NCI-H1048 (cell line): ENCODE measurements at places on chromosomes 11 and 22.
A peak's percentile ranks its signal among the peaks of the same experiment; 100 is the strongest.

DNA sequence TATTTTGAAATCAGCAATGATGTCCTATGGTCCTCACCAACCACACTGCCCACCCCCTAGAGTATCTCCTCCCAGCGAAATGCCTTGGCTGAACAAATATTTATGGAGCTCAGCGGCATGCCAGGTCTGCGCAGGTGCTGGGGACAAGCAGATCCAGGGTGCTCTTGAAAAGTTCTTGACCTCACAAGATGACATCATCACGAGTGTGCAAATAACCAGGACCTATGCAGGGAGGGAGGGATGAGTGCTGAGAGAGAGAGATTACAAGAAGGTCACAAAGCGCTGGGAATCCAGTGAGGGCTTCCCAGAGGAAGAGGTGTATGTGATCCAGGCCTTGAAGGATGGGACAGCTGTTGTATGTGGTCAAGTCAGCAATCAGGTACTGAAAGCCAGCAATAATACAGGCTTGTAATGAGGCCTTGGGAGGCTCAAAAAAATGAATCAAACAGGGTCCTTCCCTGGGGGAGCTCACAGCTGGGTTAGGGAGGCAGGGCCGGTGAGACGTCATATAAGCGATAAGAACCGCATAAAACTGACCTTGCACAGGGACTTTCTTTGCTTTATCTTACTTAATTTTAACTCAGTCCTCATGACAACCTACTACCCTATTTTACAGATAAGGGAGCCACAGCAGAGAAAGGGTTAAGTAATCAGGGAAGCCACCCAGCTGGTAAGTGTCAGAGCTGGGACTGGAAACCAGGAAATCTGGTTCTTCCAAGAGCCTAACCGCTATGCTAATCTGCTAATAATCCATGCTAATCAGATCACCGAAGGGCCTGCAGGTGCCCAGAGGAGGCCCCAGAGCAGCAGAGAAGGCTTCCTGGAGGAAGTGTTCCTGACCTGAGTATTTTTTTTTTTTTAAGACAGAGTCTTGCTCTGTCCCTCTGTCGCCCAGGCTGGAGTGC lies 8.2 kb downstream of the ARRB1 start:
- no peak for DNase-seq

DNA sequence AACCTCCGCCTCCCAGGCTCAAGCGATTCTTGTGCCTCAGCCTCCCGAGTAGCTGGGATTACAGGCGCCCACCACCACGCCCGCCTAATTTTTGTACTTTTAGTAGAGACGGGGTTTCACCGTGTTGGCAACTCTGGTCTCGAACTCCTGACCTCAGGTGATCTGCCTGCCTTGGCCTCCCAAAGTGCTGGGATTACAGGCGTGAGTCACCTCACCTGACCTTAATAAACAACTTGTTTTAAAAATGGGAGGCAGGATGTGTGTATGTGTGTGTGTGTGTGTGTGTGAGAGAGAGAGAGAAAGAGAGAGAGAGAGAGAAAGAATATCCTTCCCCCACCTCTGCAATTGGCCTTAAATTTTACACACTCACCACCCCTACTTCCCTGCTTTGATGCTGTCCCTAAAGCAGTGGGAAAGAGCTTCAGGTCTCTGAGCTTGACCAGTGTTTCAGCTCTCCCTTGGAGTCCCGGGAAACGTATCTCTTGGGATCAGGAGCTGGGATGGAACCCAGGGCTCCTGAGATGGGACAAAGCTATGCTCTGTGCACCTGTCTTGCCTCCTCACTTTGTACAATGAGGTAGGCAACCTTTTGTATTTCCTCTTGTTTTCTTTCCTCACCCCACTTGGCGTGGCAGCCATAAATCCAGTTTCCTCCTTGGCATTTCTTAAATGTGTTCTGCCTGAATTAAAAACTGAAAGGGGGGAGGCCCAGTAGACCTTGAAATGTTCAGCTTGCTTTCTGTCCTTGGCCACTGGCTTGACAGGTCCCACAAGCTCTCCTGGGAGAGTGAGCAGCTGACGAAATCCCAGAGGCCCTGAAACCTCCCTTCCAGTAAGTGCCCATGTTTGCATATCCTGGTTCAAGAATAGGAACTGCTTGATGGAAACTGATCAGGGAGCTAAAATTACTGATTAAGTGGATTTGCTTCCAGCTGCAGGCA lies 17.8 kb upstream of the XBP1 start:
- DNase-seq = no peak

GRCh38 chr11:117625237-117625636 lies 171.8 kb downstream of the DSCAML1 start:
- DNase-seq = no peak

GRCh38 chr11:69060806-69061712 lies 12.3 kb downstream of the TPCN2 start:
- DNase-seq = no peak

DNA sequence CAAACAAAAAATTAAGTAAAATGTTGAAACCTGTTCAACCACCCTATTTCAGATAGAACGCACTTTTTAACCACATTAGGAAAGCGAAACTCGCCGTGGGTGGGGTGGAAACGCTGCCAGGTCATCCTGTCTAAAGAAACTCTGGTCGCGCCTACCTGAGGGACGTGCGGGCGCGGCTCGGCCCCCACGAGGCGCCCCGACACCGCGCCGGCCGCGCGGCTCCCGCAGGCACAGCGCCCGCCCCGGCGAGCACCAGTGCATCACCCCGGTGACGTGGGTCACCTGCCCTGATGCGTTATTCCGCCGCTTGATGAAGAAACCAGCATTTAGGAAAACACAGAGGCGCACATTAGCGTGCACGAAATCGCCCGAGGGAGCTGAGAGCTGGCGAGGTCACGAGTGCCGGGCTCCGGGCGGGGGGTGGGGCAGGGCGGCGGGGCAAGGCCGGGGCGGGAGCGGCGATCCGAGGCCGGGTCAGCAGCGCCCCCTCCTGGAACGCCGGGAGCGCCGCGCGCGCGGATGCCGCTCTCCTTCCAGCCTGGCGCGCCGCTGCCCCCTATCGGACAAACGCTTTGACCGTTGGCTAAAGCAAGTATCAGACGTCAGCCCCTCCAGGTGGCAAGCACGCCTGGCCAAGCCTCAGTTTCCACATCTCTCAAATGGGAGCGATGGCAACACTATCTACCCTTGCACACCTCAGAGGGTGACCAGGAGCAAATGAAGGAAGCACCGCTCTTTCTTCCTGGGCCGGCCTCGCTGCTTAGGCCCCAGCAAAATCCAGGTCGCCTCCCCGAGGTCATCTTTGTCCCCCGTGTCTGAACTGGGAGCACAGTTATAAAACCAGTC lies 15.7 kb upstream of the SNX32 start:
- DNase-seq = peak; percentile 76

DNA sequence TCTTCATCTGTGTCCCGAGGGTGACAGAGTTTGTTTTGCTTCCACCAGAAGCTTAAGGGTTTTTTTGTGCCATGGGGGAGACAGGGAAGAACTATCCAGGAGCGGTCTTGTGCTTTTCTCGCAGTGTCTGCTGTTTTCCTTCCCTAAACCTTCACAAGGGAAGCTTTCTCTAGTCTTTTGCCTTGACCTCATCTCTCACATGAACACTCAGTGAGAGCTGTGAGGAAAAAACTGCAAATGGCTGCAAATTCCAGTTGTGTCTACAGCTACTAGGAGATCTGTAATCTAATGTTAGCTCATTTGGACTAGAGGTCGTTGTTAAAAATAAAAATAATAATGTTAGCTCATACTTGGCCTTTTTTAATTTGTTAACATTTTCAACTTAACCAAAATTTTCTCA lies 264.7 kb upstream of the SESN3 start:
- no peak for DNase-seq

DNA sequence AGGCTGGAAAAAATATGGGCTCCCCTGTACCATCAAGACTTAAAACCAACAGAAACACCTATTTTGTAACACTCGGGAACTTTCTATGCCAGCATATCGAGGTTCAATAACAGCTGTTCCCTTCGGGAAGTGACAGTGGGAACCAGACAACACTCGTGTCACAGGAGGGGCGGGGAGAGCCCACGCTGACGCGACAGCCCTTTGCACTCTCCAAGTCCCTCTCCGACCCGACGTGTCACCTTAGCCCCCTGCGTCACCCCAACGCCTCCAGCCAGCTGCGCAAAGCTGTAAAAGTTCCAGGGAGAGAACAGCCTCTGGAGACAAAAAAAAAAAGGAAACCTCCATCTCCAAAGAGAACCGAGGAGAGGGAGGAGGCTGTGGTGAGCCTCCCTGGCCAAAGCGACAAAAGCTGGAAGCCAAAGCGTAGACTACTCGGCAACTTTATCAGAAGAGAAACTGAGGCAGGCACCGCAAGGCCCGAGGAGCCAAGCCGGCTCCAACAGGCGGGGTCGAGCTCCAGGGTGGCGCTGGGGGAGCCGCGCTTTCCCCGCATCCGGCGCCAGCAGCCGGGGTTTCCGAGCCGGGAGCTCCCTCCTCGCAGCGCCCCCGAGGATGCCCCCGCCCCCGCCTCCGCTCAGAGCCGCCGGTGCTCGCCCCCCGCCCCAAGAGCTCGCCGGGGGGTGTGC lies 751 bp downstream of the ARFGAP3 start:
- DNase-seq = no peak

- no peak for DNase-seq
Observed at GRCh38 chr11:57394203-57394965, 3.9 kb upstream of the PRG2 start.

DNA sequence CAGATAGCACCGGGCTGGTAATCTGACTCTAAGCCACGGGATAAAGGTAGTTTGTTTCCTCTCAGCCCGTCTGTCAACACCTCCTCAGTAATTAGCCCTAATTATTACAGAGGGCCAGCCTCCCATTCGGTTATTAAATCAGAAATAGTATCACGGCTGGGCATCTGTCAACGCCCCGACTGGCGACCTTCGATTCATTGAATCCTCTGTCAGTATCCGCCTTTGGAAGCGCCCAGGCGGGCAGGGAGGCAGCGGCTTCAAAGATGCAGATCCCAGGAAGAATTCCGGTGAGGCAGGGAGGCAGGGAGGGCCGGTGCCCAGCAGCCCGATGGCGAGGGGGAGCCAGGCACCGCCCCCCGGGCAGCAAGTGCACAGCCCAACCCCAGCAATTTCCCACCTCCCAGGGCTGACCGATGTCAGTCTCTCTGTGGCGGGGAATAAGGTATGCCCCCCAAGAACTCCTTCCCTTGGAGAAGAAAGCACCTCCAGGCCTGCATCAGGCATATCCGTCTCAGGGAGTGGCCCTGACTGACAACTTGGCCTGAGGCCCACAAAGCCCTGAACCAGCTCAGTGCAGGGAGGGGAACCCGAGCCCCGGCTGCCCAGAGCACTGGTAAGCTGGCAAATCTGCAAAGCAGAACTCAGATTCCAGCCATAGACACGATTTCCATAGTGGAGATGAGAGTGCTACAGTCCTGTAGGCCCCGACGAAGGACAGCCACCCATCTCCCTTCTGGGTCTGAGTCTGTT lies 11.4 kb downstream of the GNB1L start:
- no peak for DNase-seq

DNA sequence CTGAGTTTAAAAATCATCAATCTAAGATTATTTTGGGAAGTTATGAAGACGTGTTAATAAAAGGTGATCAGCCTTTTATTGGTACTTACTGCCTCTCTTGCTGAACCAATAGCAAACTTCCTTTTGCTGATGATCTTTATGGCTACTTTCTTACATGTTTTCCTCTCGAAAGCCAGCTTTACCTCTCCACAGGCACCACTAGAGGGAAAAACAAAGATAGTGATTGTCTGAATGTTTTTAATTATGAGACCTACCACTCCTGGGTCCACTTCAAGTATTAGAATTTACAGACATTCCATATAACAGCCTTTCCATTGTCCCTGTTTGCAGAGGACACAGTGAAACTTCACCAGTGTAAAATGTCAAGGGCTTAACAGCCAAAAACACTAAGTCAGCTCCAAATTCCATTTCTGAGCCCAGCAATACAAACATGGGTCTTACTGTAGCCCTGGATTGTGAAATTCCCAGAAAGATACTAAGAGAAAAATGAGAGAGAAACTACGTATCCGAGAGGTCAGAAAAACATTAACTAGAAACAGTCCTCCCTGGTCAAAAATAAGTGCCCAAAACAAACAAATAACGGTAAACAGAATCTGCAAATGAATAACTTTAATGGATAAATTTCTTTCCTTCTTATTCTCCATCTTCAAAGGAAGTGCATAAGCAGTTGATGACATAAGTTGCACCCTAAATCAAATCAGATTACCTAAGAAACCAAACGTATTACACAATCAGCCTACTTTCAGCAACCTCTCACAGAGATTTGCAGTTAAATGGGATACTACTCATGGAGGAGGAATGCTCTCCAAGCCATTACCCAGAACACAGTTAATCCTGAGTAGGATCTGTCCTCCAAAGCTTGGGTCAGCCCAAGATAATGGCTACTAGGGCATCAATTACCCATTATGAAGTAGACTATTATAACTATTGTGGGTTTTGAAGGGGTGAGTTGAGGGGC lies 29.5 kb downstream of the CHEK2 start:
- DNase-seq = no peak

DNA sequence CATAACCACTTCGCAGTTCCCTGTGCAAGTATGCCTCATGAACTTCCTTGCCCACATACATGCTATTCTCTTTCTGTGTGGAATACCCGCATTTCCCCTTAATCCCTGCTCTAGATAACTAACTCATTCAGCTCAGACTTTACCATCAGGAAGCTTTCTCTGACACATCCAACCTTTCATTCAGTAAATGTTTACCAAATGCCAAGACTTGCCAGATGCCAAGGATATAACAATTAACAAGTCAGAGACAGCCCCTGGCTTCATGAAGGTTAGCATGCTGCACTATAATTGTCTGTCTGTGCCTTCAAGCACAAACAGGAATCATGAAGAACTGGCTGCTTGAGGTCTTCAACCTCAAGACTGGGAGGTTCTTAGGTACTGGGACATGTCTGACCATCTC lies 71.2 kb upstream of the GDPD4 start:
- no peak for DNase-seq

GRCh38 chr11:43567396-43567975 lies 113.1 kb upstream of the HSD17B12 start:
- peak; percentile 23 for DNase-seq

DNA sequence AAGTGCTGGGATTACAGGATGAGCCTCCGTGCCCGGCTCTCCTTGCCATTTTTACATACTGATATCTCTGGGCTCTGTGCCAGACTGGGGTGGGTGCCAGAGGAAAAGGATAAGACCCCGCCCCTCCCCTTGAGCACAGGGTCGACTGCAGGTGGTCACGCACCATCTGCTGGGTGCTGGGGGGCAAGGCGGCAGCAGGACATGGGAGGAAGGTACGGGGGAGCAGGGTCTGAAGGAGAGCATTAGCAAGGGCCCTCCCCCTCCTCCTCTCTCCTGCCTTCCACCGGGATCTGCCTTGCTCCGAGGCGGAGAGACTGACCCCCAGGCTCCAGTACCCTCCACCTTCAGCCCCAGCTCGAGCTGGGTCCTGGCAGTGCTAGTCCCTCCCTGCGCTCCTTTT lies 9.7 kb upstream of the PGA3 start:
- no peak for DNase-seq

DNA sequence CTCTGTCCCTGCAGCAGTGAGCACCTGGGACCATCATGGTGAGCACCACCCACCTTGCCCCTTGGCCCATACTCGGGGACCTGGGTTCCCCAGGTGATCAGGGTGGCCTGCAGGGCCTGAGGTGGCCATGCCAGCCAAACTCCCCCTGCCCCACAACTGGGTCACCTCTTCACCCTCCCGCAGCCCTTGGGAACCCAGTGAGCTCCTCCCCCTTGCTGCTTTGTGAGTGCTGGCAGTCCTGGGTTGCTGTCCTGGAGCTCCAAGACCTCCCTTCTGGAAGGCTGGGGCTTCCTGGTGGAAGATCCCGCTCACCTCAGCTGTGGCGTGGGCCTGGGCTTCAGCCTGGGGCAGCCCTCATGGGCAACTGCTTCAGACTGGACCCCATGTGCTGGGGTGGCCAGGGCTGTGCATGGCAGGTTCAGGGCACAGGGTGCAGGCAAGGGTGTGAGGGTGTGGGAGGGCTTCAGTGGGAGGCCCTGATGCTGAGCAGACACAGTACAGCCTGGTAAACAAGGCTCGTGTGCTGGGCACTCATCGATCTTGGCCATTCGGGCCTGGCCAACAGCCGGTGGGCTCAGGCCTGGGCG lies 57.6 kb downstream of the RTN4R start:
- no peak for DNase-seq
